ENCODE measurements at places on chromosomes 2 and 18. TPM values are rescaled to one million over a fixed set of nuclear protein-coding genes. Genes with fewer than 3 reads are reported as not detected.

GRCh38 chr2:71043531-71044407, 24.7 kb upstream of the NAGK start:
- no peaks in the 10 kb centered on the region for H3K36me3 ChIP-seq
- H3K27me3 ChIP-seq, result peaks cover 7% of the 10 kb centered on the region
- H3K27ac ChIP-seq, result no peak overlapping the region
- peaks cover 7% of the 10 kb centered on the region for H3K4me1 ChIP-seq

DNA sequence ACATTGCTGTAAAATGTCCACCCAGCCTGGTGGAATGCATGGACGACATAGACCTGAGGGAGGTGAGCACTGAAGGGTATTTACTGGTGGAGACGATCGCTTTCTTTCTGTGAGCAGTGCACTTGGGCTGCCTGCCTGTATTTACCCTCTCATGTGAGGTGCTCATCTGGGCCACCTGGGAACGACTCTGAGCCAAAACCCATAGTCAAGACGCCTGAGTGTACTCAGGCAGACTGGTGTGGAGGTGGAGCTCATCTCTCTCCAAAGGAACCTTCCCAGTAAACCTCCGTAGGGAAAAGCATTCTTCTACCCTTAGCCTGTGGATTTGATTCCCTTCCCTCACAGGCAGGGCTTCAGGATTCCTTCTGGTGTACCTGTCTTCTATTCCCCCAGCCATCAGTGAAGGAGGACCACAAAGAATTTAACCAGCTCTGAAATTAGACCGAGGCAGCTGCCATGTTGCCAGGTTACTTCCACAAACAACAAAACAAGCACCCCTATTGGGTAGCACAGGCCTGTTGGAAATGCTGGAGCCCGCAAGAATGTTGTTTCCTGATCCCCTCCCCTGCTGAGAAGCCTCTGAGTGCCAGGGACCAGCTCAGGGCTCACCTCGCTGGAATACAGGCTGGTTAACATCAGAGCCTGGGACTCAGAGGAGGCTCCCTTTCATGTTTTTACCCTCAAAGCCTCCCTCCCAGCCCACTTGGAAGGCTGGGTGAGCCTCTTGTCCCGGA, 47.5 kb upstream of the TXNDC2 start:
- H3K27me3 ChIP-seq, result no peaks in the 10 kb centered on the region
- peaks cover 9% of the 10 kb centered on the region for H3K36me3 ChIP-seq
- DNase-seq, result no peak
- peaks cover 39% of the 10 kb centered on the region for H3K4me1 ChIP-seq
- H3K27ac ChIP-seq, result peak overlapping the region; percentile 69

Gene AQP12A
- not detected for total RNA-seq

GRCh38 chr2:131682122-131682944, 154.6 kb downstream of the CCDC74A start:
- H3K27me3 ChIP-seq, result no peaks in the 10 kb centered on the region
- H3K36me3 ChIP-seq, result peaks cover 1% of the 10 kb centered on the region
- peak overlapping the region; percentile 97 for H3K27ac ChIP-seq
- H3K4me1 ChIP-seq, result peaks cover 54% of the 10 kb centered on the region
- no peak for DNase-seq
- peak overlapping the region; percentile 95 for H3K4me3 ChIP-seq

Gene HMSD
- total RNA-seq, result not detected

Gene ZNF396
- total RNA-seq, result 1.4 TPM

Gene KLHL14
- total RNA-seq, result not detected

DNA sequence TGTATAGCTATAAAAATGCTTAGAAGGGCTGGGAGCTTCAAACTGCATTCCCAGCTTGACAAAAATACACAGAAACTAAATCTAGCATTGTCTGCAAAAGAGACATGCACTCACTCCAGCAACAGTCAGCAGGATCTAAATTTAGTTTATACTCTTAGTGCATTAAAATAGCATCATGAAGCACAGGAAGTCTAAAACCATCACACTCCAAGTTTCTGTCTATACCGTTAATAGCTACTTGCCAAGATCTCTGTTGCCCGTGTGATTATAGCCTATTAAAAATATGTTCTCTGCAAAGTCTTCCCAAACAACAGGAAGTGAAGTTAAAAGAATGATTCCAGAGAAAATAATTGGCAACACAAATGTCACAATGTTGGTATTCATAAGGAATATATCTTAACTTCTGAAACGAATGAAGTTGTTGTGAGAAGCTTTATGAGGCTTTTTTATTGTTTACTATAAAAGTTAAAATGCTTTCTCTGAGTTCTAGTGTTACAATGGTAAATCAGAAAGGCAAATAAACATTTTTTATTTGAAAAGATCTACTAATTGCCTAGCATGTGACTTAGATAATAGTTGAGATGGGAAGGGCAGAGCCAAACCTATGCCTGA, 184.2 kb downstream of the ZNF385B start:
- no peak for DNase-seq
- H3K27me3 ChIP-seq, result peaks cover 2% of the 10 kb centered on the region
- peaks cover 1% of the 10 kb centered on the region for H3K36me3 ChIP-seq
- peaks cover 24% of the 10 kb centered on the region for H3K4me1 ChIP-seq
- H3K27ac ChIP-seq, result no peak overlapping the region

DNA sequence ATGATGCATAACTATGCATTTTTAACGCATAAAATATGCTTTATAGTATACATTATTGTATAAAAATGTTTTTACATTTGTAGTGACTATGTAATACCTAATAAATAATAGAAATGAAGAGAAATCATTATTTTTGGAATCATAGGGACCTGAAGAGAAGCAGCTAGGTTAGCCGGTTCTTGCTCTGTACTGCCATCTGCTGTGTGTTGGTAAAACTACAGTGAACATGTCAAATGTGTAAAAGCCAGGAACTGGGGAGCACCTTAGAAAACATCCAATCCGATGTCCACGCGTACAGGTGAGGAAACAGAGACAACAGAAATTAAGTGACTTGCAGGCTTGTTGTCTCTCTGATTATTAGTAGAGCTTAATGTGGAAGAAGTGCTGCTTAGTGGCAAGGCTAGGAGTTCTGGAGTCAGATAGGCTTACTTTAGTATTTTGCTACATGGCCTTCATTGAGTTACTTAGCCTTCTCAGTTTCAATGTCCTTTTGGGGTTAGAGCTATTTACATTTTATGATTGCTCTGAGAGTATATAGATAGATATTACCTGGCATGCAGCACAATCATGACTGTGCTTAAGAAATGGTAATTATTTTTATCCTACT, 386.5 kb downstream of the DLGAP1 start:
- H3K27ac ChIP-seq, result no peak overlapping the region
- H3K4me3 ChIP-seq, result no peak overlapping the region
- H3K27me3 ChIP-seq, result peaks cover 2% of the 10 kb centered on the region
- peaks cover 1% of the 10 kb centered on the region for H3K36me3 ChIP-seq
- DNase-seq, result no peak
- no peaks in the 10 kb centered on the region for H3K4me1 ChIP-seq

Gene C2orf42
- total RNA-seq, result 14.7 TPM

Gene MGAT5
- total RNA-seq, result 27.6 TPM

DNA sequence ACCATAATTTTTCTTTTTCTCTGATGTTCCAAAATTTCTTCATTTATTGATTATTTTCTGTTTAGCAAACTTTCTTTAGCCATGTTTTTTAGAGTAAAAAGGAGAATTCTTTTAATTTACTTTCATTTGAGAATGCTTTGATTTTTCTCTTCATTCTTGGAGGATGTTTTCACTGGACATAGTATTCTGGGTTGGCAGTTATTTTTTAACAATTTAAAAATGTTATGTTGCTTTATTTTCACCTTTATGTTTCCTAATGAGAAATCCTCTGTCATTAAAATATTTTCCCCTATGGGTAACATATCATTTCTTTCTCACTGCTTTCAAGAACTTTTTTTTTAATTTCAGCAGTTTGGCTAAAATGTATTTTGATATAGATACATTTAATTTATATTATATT, 631.4 kb upstream of the CDH2 start:
- H3K36me3 ChIP-seq, result peaks cover 5% of the 10 kb centered on the region
- no peaks in the 10 kb centered on the region for H3K27me3 ChIP-seq
- H3K4me1 ChIP-seq, result no peaks in the 10 kb centered on the region
- H3K27ac ChIP-seq, result no peak overlapping the region

Gene HOXD8
- not detected for total RNA-seq
